ENCODE measurements at places on chromosomes 2 and 18. TPM values are rescaled to one million over a fixed set of nuclear protein-coding genes. Genes with fewer than 3 reads are reported as not detected.

GRCh38 chr18:12838178-12838634, 45.8 kb downstream of the PTPN2 start:
- H3K27me3 ChIP-seq = no peaks in the 10 kb centered on the region
- H3K4me3 ChIP-seq = no peak overlapping the region
- peak; percentile 36 for DNase-seq
- peak overlapping the region; percentile 96 for H3K27ac ChIP-seq

DNA sequence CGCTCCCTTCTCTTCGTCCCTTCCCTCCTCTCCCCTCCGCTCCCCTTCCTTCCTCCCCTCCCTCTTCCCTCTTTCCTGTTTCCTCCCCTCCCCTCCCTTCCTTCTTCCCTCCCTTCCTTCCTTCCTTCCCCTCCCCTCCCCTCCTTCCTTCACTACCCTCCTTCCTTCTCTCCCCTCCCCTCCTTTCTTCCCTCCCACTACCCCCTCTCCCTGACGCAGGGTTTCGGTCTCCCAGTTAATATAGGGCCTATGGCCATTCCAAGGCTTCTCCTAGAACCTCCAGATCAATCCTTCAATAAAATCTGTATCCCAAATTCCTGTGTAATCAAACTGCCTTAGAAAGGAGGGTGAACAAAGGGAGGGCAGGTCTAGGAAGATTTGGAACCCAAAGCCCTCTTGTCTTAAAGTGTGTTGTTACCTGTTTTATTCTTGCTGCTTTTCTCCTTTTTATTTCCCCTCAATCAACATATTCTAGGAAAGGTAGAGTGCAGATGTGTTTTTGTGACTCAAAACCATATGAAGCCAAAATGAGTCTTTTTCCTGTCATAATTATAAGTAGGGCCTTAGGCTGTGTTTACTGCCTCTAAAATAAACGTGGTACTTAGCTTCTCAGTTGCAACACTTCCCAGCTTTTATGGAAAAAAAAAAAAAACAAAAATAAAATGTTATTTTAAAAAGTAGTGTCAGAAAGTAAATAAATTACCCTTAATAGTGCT, 53.7 kb downstream of the GPD2 start:
- H3K4me1 ChIP-seq = peaks cover 8% of the 10 kb centered on the region
- DNase-seq = no peak
- H3K27ac ChIP-seq = no peak overlapping the region
- no peak overlapping the region for H3K4me3 ChIP-seq
- H3K27me3 ChIP-seq = no peaks in the 10 kb centered on the region

DNA sequence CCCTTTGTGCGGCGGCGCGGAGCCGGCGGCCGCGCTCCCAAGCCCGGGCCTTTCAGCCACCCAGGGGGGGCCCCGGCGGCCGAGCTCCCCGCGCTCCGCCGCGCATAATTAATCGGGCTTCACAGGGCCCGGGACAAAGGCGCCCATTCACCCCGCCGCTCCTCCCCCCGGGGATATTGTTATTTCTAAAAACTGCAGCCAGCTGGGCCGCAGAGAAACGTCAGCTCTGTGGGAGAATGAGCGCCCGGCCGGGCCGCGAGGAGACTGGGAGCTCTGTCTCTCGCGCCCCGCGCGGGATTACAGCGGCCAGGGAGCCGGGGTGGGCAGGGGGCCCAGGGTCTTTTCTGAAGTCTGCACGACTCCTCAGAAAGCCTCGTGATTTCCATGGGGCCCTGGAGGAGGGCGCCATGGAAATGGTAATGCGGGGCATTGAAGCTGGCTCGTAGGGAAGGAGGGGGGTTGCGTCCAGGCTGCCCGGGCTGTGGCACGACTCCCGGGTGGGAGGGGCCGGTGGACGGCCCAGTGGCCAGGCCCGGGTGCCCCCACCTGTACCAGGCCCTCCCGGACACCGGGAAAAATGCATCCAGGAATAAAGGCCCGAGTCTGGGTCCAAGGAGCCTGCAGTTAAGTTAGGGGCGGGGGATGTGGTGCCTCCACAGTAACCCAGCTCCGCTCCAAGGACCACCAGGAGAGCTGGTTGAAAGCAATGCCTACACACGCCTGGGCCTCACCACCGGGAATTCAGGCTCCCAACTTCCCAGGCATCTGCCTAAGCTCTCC, 125.3 kb downstream of the ZFP36L2 start:
- peak overlapping the region; percentile 31 for H3K4me3 ChIP-seq
- H3K27ac ChIP-seq = peak overlapping the region; percentile 81
- peaks cover 57% of the 10 kb centered on the region for H3K4me1 ChIP-seq
- DNase-seq = no peak
- H3K36me3 ChIP-seq = no peaks in the 10 kb centered on the region

DNA sequence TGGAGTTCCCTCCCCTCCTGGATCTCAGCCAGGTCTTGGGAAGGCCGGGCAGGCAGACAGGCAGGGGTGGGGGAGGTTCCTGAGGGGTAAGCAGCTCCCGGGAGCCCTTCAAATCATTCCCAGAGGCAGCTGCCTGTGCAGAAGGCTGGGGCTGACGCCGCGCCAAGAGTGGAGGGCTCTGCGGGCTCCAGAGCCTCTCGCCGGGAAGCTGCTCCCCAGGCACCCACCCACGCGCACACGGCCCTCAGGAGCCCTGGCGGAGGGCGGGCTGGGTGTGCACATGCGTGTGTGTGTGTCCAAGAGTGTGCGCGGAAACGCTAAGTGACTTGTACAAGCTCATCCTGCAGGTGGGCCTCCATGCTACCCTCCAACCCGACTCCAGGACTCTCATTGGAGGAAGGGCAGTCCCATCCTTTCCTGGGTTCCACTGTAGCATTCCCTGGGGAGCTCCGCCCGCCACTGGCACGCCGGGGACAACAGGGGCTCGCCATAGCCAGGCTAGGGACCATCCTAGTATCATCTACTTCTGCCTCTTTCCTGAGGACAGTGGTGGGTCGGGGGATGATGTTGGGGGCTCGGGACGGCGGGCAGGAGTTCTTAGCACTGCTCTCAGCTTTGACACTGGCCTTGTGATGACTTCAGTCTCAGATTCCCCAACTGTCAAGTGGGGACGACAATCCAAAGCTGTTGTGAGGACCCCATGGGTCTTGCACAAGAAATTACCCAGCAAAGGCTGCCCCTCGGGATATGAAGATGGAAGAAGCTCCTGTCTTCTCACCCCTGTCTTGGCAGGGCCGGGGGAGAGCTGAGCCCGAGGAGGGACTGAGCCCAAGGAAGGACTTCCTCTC, 50.3 kb downstream of the INHBB start:
- no peaks in the 10 kb centered on the region for H3K4me1 ChIP-seq
- DNase-seq = peak; percentile 67
- no peak overlapping the region for H3K4me3 ChIP-seq
- no peaks in the 10 kb centered on the region for H3K36me3 ChIP-seq
- H3K27ac ChIP-seq = no peak overlapping the region

- H3K27ac ChIP-seq = no peak overlapping the region
- H3K27me3 ChIP-seq = no peaks in the 10 kb centered on the region
- no peak overlapping the region for H3K4me3 ChIP-seq
- no peaks in the 10 kb centered on the region for H3K4me1 ChIP-seq
- H3K36me3 ChIP-seq = no peaks in the 10 kb centered on the region
These were observed 160.3 kb downstream of the IKZF2 start for GRCh38 chr2:212991120-212991519.

- no peak for DNase-seq
- H3K36me3 ChIP-seq = no peaks in the 10 kb centered on the region
- H3K4me3 ChIP-seq = no peak overlapping the region
- no peaks in the 10 kb centered on the region for H3K4me1 ChIP-seq
- H3K27me3 ChIP-seq = no peaks in the 10 kb centered on the region
These were observed 82.8 kb upstream of the TMEM18 start for GRCh38 chr2:760001-760400.

DNA sequence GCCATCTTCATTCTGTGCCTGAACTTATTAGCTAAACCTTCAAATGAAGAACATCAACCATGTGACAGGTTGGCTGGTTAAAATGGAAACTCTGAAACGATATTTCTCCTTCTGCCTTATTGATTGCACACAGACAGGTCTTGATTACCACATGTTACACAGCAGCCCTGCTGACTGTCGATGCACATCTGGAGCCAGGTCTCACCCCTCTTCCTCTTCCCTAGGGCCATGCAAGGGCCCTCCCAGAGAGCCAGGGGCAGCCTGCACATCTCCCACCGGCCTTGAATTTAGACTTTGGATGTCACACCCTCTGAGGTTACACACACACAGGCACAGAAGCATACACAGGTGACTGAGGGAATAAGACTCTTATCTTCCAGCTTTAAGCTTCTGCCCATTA, 45.1 kb downstream of the TMEM178A start:
- no peaks in the 10 kb centered on the region for H3K27me3 ChIP-seq
- H3K27ac ChIP-seq = no peak overlapping the region
- H3K4me1 ChIP-seq = no peaks in the 10 kb centered on the region
- no peak overlapping the region for H3K4me3 ChIP-seq

DNA sequence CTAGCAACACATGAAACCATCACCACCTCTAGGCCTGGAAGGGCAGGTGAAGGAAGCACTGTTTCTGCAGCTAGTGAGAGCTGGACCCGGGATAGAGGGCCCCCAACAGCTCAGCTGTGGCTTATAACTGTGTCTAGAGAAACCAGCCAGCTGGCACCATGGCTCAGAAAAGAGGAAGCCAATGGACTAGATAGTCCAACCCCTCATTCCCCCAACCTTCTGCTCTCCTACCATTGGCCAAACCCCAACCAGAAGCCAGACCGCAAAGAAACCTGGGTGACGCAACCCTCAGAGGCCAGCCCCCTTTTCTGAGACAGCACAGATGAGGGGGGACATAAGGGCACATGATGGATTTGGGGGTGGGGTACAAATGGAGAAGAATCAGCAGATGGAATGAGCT, 24.3 kb downstream of the SMYD1 start:
- no peak for DNase-seq
- no peaks in the 10 kb centered on the region for H3K27me3 ChIP-seq
- no peak overlapping the region for H3K4me3 ChIP-seq
- no peaks in the 10 kb centered on the region for H3K4me1 ChIP-seq
- H3K36me3 ChIP-seq = no peaks in the 10 kb centered on the region

- H3K36me3 ChIP-seq = no peaks in the 10 kb centered on the region
- H3K27ac ChIP-seq = peak overlapping the region; percentile 53
- no peak overlapping the region for H3K4me3 ChIP-seq
These were observed 20.1 kb downstream of the ASAP2 start for GRCh38 chr2:9226458-9227380.

GRCh38 chr2:205827809-205828365, 145.6 kb downstream of the NRP2 start:
- H3K27me3 ChIP-seq = no peaks in the 10 kb centered on the region
- DNase-seq = no peak
- no peaks in the 10 kb centered on the region for H3K36me3 ChIP-seq
- no peak overlapping the region for H3K4me3 ChIP-seq
- H3K4me1 ChIP-seq = no peaks in the 10 kb centered on the region

- no peaks in the 10 kb centered on the region for H3K27me3 ChIP-seq
- H3K36me3 ChIP-seq = peaks cover 33% of the 10 kb centered on the region
- no peak overlapping the region for H3K4me3 ChIP-seq
These were observed 32.5 kb downstream of the CDC42EP3 start for GRCh38 chr2:37638973-37639372.

DNA sequence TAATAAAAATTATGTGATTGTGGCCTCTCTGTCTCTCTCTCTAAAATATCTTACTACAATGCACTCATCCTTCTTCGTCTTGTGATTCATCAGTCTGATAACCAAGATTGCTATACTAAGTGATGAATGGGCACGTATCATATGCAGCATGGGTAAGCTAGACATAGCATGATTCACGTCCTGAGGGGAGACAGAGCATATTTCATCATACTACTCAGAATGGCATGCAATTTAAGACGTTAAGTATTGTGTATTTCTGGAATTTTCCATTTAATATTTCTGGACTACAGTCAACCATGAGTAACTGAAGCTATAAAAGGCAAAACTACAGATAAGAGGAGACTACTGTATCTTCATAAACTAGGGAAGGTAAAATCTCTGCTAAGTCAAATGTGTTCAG, 97.0 kb upstream of the CD226 start:
- no peaks in the 10 kb centered on the region for H3K36me3 ChIP-seq
- no peak overlapping the region for H3K27ac ChIP-seq
- no peak for DNase-seq
- H3K27me3 ChIP-seq = no peaks in the 10 kb centered on the region

GRCh38 chr2:189152483-189152882, 27.1 kb downstream of the COL5A2 start:
- H3K4me3 ChIP-seq = no peak overlapping the region
- H3K4me1 ChIP-seq = no peaks in the 10 kb centered on the region
- no peaks in the 10 kb centered on the region for H3K36me3 ChIP-seq
- H3K27ac ChIP-seq = no peak overlapping the region
- no peak for DNase-seq

DNA sequence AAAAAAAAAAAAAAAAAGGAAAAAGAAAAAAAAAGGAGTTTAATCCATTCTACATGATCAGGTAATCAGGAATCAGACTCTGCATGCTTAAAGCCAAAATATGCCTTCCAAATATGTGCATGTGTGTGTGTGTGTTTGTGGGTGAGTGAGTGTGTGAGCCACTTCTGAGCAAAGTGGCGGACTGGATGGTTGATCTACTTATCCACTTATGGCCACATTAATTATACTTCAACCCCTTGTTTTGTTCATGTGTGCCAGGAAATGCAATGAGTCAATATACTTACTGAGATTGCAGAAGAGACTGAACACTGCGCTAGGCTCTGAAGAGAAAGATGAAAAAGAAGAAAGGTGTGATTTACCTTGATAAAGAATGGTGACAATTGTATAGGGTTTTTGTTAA, 586.5 kb upstream of the NXPH2 start:
- no peaks in the 10 kb centered on the region for H3K36me3 ChIP-seq
- no peaks in the 10 kb centered on the region for H3K4me1 ChIP-seq
- no peak overlapping the region for H3K4me3 ChIP-seq
- peak; percentile 35 for DNase-seq
- no peaks in the 10 kb centered on the region for H3K27me3 ChIP-seq

DNA sequence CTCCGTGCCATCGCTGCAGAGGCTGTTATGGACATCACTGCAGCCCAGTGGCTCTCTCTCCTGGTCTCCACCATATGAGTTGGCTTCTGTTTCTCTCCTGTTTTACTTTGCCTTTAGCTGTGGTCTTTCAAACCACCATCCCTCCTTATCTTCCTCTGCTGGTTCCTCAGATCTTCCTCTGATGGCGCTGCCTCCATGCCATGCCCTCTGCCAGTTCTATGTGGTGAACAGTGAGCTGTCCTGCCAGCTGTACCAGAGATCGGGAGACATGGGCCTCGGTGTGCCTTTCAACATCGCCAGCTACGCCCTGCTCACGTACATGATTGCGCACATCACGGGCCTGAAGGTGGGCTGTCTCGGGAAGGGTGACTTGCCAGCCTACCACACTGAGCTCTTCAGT, 13.1 kb downstream of the TYMS start:
- no peak overlapping the region for H3K4me3 ChIP-seq
- no peaks in the 10 kb centered on the region for H3K27me3 ChIP-seq
- H3K36me3 ChIP-seq = no peaks in the 10 kb centered on the region
- H3K27ac ChIP-seq = no peak overlapping the region

- no peaks in the 10 kb centered on the region for H3K4me1 ChIP-seq
- H3K27ac ChIP-seq = no peak overlapping the region
- H3K27me3 ChIP-seq = no peaks in the 10 kb centered on the region
- no peak for DNase-seq
- H3K4me3 ChIP-seq = no peak overlapping the region
These were observed 15.2 kb downstream of the PAX8 start for GRCh38 chr2:113263546-113263945.

Gene SERPINB10
- 0.58 TPM for total RNA-seq

Gene TCF23
- total RNA-seq = 0.08 TPM

Gene CXCR2
- total RNA-seq = 22.0 TPM

Gene FNDC4
- total RNA-seq = 8.0 TPM

Gene RBM43
- 6.2 TPM for total RNA-seq

Gene ERFE
- total RNA-seq = 0.68 TPM

Gene AFF3
- total RNA-seq = 42.0 TPM
